Activated CD8-positive, alpha-beta memory T cell treated with anti-CD3 and anti-CD28 coated beads, Interleukin-2, amount 10 ng/mL, durations not matched to agents 7 days and 5 days (primary cell): ENCODE measurements at places on chromosomes 16 and 17. TPM values are rescaled to one million over a fixed set of nuclear protein-coding genes. Genes with fewer than 3 reads are reported as not detected.

The KRT17 gene
- 0.80 TPM for total RNA-seq

The CD19 gene
- total RNA-seq: not detected

The C17orf50 gene
- total RNA-seq: not detected

The TMED6 gene
- 1.5 TPM for total RNA-seq

The ALOX12 gene
- total RNA-seq: not detected

The SMIM5 gene
- not detected for total RNA-seq

The KRTAP4-1 gene
- total RNA-seq: not detected

The SLC5A2 gene
- total RNA-seq: not detected

The KRTAP2-2 gene
- not detected for total RNA-seq

The SERPINF2 gene
- total RNA-seq: 0.18 TPM
